Activated naive CD4-positive, alpha-beta T cell treated with anti-CD3 and anti-CD28 coated beads, Interleukin-2, amount 10 ng/mL, durations not matched to agents 7 days and 5 days (primary cell): ENCODE measurements at places on chromosomes 1 and 21.
A peak's percentile ranks its signal among the peaks of the same experiment; 100 is the strongest.

DNA sequence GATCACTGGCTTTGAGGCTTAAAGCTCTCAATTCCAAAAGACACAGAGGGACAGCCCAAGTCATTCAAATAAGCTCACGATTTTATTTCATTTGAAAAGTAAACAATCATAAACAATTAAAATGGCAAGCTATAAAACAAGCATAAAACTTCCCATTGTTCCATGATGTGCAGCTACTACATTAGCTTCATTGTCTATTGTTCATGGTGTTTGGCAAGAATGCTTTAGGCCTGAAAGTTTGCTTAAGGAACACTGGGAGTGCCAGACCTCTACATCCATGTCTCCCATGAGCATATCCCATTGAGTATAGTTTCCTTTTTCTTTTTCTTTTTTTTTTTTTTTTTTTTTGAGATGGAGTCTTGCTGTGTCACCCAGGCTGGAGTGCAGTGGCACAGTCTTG lies 286.1 kb upstream of the ESRRG start:
- DNase-seq: no peak

DNA sequence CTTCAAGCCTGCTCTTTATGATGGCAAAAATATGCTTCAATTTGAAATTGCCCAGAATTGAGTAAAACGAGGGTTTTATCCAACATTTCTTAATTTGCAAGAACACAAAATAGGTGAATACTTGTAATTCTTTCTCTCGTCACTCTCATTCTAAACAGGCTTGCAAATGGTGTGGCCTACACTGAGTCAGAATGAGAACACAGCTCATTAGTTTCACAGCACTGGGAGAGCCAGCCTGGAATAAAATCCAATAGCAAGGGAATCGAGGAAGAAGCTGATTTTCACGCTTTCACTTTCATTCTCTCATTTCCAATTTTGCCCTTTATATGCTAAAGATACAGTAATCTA lies 537.5 kb downstream of the LTN1 start:
- no peak for DNase-seq

- DNase-seq: peak; percentile 64
Measured at GRCh38 chr1:116374353-116375147, 1.5 kb downstream of the ATP1A1 start.

- DNase-seq: no peak
Measured at GRCh38 chr1:63892632-63893395, 119.0 kb downstream of the ROR1 start.

GRCh38 chr1:41664861-41665640 lies 180.6 kb upstream of the EDN2 start:
- DNase-seq: no peak

GRCh38 chr1:234670967-234671626 lies 61.1 kb upstream of the IRF2BP2 start:
- DNase-seq: no peak
